ENCODE measurements at places on chromosomes 5 and 9. TPM values are rescaled to one million over a fixed set of nuclear protein-coding genes. Genes with fewer than 3 reads are reported as not detected.

The PCSK1 gene
- total RNA-seq, result not detected

The GBGT1 gene
- total RNA-seq, result 2.0 TPM

The ZBTB34 gene
- 8.1 TPM for total RNA-seq

The PAPPA gene
- not detected for total RNA-seq

The PCDHGB4 gene
- not detected for total RNA-seq

The ABCA2 gene
- 23.9 TPM for total RNA-seq

All from activated T-cell treated with anti-CD3 and anti-CD28 coated beads, Interleukin-2, amount 50 U/mL, for 72 hours (primary cell).